ENCODE measurements at places on chromosomes 2 and 18. TPM values are rescaled to one million over a fixed set of nuclear protein-coding genes. Genes with fewer than 3 reads are reported as not detected.

DNA sequence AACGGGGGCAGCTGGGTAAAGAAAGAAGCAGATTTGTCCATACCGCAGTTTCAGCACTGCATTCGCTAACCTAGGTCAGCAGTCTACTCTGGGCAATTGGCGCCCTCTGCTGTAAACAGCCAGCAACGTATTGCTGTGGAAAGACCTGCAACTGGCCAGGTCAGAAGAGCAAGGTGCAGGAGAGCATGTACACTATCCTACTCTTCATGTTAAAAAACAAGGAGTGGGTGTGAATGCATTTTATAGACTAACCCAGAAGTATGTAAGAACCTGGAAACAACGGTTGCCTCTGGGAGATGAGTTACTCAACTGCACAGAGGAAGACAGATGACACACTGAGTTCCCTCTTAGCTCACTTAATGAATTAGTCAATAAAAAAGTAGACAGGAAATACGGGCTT, 6.2 kb downstream of the MRPS5 start:
- peak; percentile 66 for DNase-seq

GRCh38 chr2:148493822-148494563, 150.6 kb upstream of the EPC2 start:
- DNase-seq: no peak

The RPIA gene
- total RNA-seq: 5.8 TPM

- DNase-seq: no peak
Observed at GRCh38 chr2:35714883-35715282, 640.7 kb upstream of the CRIM1 start.

The TPGS2 gene
- total RNA-seq: 125 TPM

DNA sequence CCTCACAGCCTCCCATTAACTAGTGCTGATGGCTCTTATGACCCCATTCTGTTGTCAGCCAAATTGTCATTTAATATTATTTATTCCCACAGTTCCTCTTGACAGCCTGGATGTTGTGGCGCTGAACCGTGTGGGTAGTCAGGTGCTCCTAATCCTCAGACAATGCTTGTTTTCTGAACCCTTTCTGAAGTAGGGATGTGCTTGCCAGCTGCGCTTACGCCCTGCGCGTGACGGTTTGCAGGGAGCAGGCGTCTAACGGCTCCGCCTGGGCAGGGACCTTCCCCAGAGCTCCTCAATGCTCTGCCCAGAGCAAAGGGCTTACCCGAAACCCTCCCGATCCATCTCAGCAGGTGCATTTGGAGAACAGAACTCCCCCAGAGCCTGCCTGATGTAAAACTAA, 358.2 kb upstream of the MYT1L start:
- DNase-seq: no peak

- no peak for DNase-seq
Observed at GRCh38 chr2:79831961-79832360, 319.1 kb downstream of the CTNNA2 start.

DNA sequence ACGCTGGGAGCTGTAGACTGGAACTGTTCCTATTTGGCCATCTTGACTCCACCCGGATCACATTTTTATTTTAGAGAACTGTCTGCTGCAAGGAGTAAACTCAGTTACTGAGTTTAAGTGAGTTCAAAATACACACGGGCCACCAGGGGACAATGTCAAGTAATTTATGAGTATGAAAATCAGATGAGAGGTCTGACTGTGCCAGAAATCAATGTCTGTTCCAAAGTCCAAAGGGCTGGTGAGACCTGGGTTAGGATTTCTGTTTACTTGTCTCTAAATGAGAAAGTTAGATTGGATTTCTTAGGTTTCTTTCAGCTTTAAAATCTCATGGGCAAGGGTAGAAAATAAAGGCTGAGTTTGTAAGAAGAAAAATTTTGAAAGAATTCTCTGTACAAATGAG, 465.8 kb upstream of the MEIS1 start:
- no peak for DNase-seq

DNA sequence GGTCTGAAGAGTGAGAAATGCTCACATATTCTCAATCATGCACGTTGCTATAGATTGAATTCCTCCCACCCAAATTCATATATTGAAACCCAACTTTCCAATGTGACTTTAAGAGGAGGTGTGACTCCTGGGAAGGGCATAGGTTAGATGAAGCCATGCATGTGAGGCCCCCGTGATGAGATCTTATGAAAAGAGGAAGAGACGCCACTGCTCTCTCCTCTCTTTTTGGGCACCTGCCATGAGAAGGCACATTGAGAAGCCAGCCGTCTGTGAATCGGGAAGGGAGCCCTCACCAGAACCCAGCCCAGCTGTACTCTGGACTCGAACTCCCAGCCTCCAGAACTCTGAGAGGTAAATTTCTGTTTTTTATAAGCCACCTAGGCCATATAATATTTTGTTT, 842.6 kb upstream of the SALL3 start:
- no peak for DNase-seq

GRCh38 chr2:158776231-158776630, 18.9 kb upstream of the DAPL1 start:
- DNase-seq: no peak

DNA sequence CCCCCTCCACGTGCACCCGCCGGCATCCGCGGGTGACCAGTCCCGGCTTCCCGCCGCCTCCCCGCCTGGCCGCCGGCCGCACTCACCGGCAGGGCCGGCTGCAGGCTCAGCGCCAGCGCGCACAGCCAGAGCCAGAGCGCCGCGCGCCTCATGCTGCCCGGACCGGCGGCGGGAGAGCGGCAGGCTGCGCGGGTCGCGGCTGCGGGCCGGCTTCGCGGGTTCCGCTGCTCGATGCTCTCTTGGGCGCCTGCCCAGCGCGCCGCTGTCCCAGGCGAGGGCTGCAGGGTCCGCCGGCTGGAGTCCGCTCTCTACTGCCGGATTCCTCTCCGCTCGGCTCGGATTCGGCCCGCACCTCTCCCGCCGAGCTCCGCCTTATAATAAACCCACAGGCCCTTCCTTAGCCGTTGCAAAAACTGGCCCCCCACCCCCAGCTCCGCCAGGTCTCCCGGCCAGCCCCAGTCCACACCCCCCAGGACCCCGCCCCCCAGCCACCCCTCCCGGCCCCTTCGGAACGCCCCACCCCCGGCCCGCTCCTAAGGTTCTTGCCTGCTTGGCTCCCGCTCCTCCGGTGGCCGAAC, at the start of gene SDC1:
TSS of gene SDC1 (minus strand) at position 415 of the 578 bp plus-strand sequence. CDS start at position 152, 263 bp downstream.
- peak; percentile 77 for DNase-seq

The UGT1A6 gene
- total RNA-seq: 10.5 TPM

The OSR1 gene
- total RNA-seq: 37.8 TPM

DNA sequence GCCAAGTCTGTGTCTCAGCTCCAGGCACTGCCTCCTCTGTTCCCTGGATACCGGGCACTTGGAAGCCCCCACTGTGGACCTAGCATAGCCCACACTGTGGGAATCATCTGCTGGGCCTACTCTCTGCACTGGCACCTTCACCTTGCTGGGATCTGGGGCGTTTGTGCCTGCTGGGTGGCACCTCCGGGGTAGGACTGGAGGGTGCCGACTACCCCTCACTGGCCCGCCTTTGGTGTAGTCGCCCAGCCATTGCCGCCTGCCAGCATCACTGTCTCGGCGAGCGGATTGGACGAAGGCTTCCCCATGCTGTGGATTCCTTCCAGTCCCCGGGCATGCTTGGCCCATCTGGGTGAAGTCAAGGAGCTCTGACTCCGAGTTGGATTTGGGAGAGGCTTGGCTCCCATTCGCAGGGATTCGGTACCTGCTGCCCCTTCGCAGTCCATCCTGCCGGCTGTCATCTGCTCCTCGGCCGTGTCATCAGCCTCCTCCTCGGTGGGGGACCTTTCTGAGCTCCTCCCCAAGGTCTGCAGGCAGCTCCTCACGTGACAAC, 180.6 kb upstream of the HDAC4 start:
- no peak for DNase-seq

The IFIH1 gene
- total RNA-seq: 6.7 TPM

The FHOD3 gene
- total RNA-seq: 51.5 TPM

DNA sequence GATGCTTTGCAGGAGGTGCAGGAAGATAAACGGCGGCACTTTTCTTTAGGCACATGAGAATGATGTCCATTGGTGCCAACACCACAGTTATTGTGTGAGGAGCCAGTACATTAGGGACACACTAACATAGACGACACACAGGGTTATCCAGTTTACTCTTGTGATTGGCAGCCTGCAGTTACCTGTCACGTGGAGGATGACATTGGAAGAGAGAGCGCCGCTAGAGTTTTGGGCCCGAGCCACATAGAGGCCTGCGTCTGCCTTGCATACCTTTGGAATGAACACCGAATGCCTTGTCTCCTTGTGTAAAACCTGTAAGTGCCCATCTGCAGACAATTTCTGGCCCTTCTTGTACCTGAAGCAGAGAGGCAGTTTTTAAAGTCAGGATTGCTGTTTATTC, 26.9 kb upstream of the TTN start:
- DNase-seq: no peak

The CDCA7 gene
- total RNA-seq: 5.4 TPM

The LCT gene
- not detected for total RNA-seq

The LPIN1 gene
- 54.8 TPM for total RNA-seq

The GDF7 gene
- not detected for total RNA-seq

GRCh38 chr18:55163550-55163949, 204.3 kb upstream of the CCDC68 start:
- no peak for DNase-seq

The NAT8 gene
- not detected for total RNA-seq

GRCh38 chr2:177242121-177242987, 22.2 kb downstream of the NFE2L2 start:
- DNase-seq: peak; percentile 78

Data from mammary epithelial cell (primary cell).